ENCODE measurements at places on chromosomes 4 and X.

DNA sequence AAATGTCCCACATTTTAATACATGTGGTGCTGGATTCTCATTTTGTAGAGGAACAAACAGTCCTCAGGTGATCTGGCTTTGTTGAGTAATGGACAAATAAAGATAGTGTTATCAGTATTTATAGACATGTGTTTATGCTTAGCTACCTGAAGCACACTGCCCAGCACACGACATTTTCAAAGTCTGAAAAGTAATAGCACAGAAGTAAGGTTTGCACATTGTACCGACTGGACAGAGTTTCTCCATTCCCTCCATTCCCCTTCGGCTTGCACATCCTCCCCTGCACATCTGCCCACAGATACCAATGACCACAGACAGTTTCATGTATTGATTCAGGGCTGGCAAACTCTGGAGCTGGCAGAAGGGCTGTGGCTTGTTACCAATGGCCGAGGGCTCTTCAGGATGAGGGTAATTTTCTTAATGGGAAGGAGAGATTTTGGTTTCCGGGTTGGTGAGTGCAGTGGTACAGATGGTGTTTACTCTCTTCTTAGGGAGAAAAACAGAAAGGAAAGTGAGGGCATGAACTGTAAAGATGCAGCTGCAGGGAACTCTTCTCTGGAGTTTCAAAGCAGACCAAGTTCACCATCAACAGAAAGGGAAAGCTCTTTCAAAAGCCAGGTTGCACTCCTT, 2.3 kb downstream of the GRPR start:
- no peak for DNase-seq

- no peak for DNase-seq
Observed at GRCh38 chrX:69793260-69793935, 177.5 kb downstream of the EDA start.

GRCh38 chr4:86892636-86892960, 376 bp upstream of the C4orf36 start:
- DNase-seq, result no peak

DNA sequence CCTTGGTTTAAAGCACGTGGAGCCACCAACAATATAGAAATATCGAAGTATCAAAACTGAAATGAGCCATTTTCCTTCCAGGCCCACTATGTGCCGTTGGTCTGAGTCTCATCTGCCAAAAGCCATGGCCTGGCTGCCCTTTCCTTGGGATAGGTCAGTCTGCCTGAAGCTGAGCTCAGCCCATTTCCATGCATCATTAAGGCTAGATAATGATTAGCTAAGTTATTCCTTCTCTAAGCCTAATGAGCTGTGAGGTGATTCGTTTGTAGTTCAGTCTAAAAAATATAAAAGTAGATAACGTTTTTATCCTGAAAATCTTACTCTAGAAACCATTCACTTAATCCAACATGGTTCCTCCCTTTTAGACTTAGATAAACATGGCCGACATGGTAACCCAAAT, 936.2 kb upstream of the LCORL start:
- DNase-seq, result no peak

DNA sequence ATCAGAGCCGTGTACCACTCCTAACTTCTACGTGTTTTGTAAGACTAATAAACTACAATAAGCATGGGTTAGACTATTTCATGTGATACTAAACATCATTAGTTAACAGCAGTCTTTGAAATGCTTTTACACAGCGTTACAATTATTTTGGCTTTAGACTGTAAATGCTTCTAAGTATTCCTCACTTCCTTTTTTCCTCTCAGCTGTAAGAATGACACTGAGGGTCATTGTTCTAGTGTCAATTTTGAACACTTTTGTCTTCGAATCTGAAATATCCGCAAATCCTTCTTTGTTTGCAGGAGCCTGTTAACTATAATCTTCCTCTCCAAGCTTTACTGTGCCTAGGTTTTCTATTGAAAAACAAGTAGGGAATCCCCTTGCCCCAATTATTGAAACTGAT, 1.5 kb downstream of the ABCE1 start:
- no peak for DNase-seq

Data from amniotic stem cell (primary cell).